ENCODE measurements at places on chromosomes 7 and 10. TPM values are rescaled to one million over a fixed set of nuclear protein-coding genes. Genes with fewer than 3 reads are reported as not detected.
A peak's percentile ranks its signal among the peaks of the same experiment; 100 is the strongest.

DNA sequence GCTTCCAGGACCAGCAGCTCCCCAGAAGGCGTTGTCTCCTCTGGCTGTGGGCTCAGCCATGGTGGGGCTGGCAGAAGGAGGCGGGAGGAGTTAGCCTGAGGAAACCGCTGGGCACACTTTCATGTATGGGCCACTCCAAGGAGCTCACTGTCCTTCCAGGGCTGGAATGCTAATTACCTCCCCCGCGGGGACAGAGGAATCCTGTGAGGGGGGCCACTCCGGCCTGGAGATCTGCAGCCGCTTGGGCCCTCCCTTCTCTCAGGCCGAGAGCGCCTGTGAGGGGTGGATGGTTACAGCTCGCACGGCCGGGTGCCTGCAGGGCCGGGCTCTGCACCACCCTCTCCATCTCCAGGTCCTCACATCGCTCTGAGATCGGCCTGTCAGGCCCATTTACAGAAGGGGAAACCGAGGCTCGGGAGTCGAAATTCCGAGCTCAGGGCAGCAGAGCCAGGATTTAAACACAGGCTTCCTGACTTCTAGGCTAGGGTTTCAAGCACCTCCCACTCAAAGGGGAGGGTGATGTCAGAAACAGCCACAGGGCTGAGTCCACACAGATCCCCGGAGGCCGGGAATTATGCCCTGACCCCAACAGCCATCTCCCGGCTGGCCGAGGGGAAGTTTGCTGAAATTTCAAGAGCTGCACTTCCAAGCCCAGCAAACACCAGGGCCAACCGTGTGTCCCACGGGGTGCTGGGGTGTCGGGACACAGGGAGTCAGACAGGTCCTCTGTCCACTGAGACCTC lies 59.1 kb downstream of the PDGFA start:
- DNase-seq, result no peak

- DNase-seq, result no peak
These were observed 77.8 kb downstream of the SHH start for GRCh38 chr7:155734445-155734809.

- no peak for DNase-seq
These were observed 33.8 kb downstream of the RAMP3 start for GRCh38 chr7:45191396-45191795.

- DNase-seq, result no peak
These were observed 544 bp downstream of the GPRIN2 start for GRCh38 chr10:46555713-46556514.

GRCh38 chr7:129775695-129776361 lies 164.3 kb downstream of the NRF1 start:
- DNase-seq, result no peak

GRCh38 chr10:46096909-46097575 lies 51.0 kb upstream of the MSMB start:
- DNase-seq, result peak; percentile 30

DNA sequence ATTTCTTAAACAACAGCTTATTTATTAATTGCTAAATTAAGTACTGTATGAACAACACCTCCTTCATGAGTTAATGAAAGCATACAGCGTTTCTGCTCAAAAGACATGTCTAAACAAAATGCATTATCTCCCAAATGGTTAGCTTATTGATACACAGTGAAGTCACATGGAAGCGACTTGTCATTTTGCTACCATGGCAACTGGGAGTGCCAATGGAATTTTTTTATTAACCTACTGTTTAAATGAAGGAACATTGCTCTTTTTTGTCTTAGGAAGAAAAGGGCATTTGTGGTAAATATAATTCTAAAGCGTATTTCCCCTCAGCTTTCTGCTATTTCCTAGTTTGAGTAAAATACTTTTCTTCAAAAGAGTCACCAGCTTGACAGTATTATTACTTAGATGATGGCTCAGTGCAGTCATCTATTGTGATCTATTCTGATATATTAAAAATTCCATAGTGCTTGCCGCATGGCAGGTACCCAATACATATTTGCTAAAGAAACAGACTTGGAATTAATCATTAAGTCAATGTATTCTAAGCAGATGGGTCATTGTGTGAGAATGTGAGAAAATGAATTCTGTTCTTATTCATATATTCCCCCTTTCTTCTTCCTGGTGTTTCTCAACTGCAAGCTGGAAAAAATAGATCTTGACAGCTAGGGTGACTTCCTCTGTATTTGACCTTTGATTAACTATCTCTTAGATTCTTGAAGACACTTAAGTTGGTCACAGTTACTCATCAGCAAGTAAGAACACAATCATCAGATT lies 818.3 kb downstream of the MAGI2 start:
- no peak for DNase-seq

DNA sequence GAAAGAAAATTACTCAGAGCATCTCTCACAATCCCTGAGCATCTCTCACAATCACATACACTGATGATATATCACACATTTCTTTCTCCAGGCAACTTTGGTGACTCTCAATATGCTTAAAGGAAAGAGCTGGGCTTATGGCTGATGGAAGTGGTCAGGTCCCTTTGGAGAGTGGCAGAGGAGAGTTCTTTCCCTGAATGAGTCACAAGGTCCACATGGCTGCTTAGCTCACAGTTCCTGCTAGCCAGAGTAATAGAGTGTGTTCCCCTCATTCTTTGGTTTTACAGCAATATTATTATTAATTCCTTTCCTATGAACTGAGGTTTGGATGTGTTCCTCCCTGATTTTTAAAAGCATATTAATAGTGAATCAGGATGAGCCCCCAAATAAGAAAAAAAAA lies 287.4 kb downstream of the C7orf25 start:
- DNase-seq, result no peak

DNA sequence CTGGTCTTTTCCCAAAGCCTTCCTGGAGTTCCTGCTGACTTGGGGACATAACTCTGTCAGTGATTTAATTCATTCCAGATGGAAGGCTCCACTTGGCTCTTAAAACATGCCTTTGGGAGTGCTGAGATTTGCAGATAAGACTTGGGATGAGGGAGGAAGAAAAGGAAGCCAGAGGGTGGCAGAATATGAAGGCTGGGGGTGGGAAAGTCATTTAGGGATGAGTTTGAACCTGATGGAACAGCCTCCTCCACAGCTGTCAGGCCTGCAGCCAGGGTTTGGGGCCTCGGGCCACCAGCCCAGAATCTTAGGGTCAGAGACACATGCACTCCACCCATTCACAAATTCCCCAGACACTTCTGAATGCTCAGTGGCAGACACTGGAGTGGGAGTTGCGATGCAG lies 28.4 kb upstream of the EIF5AL1 start:
- no peak for DNase-seq

GRCh38 chr7:81714306-81714705 lies 55.5 kb downstream of the HGF start:
- DNase-seq, result no peak

- DNase-seq, result no peak
These were observed 7.8 kb upstream of the CCNY start for GRCh38 chr10:35328404-35329037.

GRCh38 chr7:135704074-135704473 lies 23.9 kb downstream of the SLC13A4 start:
- DNase-seq, result no peak

- DNase-seq, result no peak
These were observed 33.0 kb downstream of the UCMA start for GRCh38 chr10:13201132-13201531.

DNA sequence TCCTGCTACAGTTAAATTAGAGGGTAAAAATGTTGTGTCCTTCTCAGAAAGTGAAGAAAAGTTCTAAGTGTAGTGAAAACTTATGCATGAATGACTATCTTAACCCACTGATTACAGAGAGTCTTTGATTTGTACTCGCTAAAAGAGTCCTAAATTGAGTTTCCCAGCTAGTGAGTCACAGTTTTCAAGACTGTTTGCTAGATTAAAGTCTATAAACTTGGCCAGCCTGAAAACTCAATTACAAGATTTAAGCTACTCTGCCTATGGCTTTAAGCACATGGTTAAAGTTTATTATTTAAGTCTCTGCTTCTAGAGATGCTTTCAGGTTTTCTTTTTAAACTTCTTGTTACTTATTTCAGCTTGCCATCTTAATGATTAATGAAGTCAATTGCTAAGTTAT lies 44.4 kb downstream of the MRPS24 start:
- no peak for DNase-seq

- DNase-seq, result no peak
These were observed 18.4 kb downstream of the SPOCK2 start for GRCh38 chr10:72069751-72070526.

DNA sequence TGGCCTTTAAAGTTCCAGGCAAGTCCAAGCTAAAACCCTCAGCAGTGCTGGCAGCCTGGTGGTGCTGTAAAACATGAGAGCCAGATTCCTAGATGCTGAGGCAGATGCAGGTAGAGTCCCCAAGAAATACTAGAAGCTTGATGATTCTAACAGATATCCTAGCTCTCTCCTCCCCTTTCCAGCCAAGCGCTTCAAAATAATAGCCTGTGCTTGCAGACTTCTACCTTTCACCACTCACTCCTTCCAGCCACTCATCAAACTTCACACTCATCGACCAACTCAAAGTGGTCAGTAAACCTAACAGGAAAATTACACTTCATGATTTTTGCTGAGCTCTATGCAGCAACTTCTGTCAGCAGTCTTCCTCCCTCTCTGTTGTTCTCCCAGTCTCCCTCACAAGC lies 50.2 kb downstream of the LMBR1 start:
- DNase-seq, result no peak

- no peak for DNase-seq
These were observed 43.0 kb upstream of the OPN4 start for GRCh38 chr10:86611386-86611785.

GRCh38 chr10:6255548-6256061 lies 52.9 kb downstream of the PFKFB3 start:
- no peak for DNase-seq

DNA sequence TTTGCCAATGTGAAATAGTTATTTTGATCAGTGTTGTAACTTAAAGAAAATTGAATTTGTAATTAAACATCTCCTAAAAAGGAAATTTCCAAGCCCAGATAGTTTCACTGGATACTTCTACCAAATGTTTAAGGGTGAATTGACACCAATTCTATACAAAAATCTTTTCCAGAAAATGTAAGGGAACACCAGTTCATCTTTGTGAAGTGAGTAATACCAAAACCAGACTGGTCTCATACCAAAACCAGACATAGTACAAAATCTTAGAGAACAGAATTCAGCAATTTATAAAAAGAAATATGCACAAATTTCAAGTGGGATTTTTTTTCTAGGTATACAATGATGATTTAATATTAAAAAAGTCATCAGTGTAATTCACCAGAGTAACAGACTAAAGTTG lies 86.0 kb upstream of the ZNF32 start:
- no peak for DNase-seq

GRCh38 chr10:96987842-96988175 lies 155.7 kb downstream of the LCOR start:
- no peak for DNase-seq

DNA sequence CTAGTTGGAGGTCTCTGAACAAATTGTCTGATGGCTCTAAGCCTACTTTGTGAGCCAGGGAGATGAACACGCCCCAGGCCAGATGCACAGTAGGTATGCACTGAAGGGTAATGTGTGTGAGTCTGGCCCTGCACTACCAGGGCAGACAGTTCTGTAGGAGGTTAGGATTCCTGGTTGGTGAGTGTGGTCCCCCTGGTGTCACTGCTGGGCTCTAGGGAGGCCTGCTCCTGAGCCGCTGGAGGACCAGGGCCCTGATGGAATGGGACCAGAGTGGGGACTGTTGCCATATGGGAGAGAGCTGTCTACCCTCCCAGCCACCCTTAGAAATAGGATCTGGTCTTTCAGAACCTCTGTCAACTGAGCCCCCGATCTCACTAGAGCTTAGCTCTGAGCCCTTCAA lies 42.0 kb downstream of the CDH23 start:
- DNase-seq, result no peak

DNA sequence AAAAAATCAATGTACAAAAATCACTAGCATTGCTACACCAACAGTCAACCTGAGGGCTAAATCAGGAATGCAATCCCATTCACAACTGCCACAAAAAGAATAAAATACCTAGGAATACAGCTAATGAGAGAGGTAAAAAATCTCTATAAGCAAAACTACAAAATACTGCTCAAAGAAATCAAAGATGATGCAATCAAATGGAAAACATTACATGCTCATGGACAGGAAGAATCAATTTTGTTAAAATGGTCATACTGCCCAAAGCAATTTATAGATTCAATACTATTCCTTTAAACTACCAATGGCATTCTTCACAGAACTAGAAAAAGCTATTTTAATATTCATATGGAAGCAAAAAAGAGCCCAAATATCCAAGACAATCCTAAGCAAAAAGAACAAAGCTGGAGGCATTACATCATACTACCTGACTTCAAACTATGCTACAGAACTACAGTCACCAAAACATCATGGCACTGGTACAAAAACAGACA lies 116.3 kb downstream of the HPSE2 start:
- DNase-seq, result no peak

DNA sequence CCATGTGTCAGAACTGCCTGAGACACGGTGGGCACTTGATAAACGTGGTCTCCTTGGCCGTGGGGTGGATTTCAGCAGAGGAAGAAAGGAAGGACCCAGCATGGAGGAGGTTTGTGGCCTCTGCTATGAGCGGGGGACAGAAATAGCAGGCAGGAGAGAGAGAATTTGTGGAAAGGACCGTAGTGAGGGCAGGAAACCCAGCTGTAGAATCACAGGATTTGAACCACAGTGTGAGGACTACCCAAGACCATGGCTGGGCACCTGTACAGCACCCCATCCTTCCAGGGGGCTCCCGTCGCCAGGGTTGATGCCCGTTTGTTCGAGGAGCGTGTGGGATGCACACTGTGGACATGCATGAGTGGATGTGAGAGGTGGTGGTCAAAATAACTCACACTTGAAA lies 183.4 kb downstream of the PTPN20 start:
- no peak for DNase-seq

GRCh38 chr10:42866115-42866995 lies 83.8 kb downstream of the BMS1 start:
- DNase-seq, result no peak

DNA sequence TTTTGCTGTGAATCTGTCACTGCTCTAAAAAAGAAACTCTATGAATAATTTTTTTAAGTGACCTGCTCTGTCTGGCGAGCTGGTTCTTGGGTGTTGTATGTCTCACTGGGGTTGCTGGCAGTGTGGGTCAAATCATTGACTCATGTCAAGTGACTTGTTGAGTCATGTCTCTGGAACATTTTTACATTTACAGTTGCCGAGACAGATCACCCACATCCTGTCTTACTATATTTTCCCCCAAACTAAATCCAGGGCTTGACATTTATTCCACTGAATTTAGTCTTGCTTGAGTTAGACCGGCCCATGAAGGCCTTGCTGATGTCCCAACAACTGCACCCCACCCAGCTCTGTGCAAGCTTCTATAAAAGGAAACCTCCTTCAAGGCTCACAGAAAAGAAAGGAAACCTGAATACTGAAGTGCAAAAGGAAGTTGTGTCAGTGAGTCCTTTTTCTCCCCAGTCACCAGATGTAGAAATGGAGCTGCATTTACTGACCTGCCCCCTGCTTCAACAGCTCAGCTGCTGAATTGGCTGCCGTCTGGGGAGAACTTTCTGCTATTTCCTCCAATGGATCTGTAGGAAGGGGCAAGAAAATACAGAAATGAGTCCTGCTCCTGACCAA lies 290.3 kb downstream of the TNS3 start:
- DNase-seq, result peak; percentile 21

- peak; percentile 67 for DNase-seq
These were observed 36.0 kb downstream of the KCNH2 start for GRCh38 chr7:150942001-150942590.

RFC2 gene
- 35.5 TPM for total RNA-seq

COL28A1 gene
- under 0.01 TPM for total RNA-seq

GAD2 gene
- not detected for total RNA-seq

SEMA3D gene
- under 0.01 TPM for total RNA-seq

COBL gene
- total RNA-seq, result 0.27 TPM

TCERG1L gene
- under 0.01 TPM for total RNA-seq

GPR37 gene
- under 0.01 TPM for total RNA-seq

TRIL gene
- under 0.01 TPM for total RNA-seq

SKIDA1 gene
- 1.1 TPM for total RNA-seq

PRXL2A gene
- 6.5 TPM for total RNA-seq

BICC1 gene
- total RNA-seq, result 1.3 TPM

CALCR gene
- not detected for total RNA-seq

All from hematopoietic multipotent progenitor cell (in vitro differentiated cells).